RKO (cell line): ENCODE measurements at places on chromosomes 5 and 9.

DNA sequence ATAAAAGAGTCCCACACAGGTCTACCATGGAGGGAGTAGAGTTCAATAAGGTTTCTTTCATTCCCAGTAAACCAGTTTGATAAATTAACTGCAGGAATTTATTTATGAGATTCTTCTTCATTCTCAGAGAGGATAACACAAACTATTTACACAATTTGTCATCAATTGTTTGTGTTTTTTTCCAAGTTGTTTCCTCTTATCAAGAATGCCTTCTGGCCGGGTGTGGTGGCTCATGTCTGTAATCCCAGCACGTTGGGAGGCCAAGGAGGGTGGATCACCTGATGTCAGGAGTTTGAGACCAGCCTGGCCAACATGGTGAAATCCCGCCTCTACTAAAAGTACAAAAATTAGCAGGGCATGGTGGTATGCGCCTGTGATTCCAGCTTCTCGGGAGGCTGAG is 216.7 kb downstream of the MLLT3 start:
- DNase-seq: no peak

- DNase-seq: no peak
Measured at GRCh38 chr9:113511856-113512761, 48.6 kb downstream of the RGS3 start.

DNA sequence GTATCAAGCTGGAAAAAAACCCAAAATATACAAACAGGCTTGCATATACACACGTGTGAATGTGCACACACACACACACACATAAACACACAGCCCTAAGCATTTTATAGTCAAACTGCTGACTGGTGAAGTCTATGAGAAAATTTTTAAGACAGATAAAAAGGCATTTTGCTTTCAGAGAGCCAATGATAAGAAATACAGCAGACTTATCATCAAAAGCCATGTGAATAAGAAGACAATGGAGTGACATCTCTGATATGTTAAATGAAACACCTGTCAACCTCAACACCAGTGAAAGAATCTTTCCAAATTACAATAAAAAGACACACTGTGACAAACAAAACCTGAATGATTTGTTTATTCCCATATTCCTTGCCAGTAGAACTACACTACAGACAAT is 233.3 kb downstream of the CDH9 start:
- peak; percentile 37 for DNase-seq

DNA sequence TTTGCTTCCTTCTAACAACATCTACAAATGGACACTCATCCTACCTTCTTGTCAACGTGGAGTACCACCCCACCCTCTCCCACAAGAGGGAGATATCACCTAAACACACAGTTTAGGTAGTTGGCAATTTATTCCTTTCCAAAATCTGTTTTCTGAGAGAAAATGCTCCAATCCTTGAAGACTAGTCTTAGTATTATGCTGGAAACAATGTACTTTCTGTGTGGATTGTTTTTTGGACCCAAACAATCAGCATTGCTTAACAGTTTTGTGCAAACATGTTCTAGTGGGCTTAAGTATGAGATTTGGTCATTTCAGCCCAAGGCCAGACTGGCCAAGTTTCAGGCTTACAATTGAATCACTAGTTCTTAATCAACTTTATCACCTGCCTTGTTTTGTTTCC is 359.1 kb downstream of the ARHGEF28 start:
- DNase-seq: peak; percentile 26

- DNase-seq: no peak
Measured at GRCh38 chr5:123756318-123756665, 244.3 kb downstream of the CSNK1G3 start.

DNA sequence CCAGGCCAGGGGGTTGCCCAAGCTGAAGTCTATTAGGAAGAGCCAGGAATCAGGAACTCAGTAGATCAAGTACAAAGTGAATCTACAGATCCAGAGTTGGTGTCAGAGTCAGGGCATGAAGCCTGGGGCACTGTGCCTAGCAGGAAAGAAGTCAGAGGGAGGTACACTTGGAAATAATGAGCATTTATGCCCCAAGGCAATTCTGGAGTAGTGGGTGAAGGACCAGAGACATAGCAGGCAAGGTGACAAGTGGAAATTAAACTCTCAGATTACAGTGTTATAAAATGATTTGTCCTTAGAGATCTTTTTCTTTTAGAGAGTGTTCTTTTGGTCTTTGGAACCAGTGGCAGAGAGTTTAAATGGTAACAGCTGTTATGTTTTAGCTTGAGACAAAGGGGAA is 138.0 kb downstream of the ADAMTSL1 start:
- DNase-seq: no peak

DNA sequence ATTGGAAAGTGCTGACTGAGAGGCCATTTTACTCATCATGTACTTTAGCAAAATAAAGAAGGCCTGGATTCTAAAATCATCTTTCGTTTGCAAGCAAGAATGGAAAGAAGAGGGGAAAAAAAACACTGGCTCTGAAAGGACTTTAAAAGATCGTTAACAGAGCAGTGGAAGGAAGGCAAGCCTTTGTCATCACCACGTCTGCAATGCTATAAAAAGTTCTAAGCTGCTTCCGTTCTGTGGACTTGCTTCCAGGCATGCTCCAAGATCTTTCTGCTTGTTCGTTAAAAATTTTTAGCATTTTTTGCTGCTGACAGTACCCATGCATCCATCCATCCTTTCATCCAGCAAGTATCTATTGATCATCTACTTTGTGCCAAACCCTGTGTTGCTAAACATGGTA is 226.5 kb downstream of the GABBR2 start:
- no peak for DNase-seq
